ENCODE measurements at places on chromosomes 1 and 21. TPM values are rescaled to one million over a fixed set of nuclear protein-coding genes. Genes with fewer than 3 reads are reported as not detected.

Gene SKI
- polyA plus RNA-seq, result 48.5 TPM

Gene PADI4
- polyA plus RNA-seq, result 0.17 TPM

Gene PCAT6
- polyA plus RNA-seq, result 2.9 TPM

Gene DNASE2B
- polyA plus RNA-seq, result 0.20 TPM

Gene THAP3
- 18.3 TPM for polyA plus RNA-seq

Gene OR2L3
- not detected for polyA plus RNA-seq

Data from left kidney (tissue), 8 donors.